ENCODE measurements at places on chromosomes 3 and 15.
A peak's percentile ranks its signal among the peaks of the same experiment; 100 is the strongest.

DNA sequence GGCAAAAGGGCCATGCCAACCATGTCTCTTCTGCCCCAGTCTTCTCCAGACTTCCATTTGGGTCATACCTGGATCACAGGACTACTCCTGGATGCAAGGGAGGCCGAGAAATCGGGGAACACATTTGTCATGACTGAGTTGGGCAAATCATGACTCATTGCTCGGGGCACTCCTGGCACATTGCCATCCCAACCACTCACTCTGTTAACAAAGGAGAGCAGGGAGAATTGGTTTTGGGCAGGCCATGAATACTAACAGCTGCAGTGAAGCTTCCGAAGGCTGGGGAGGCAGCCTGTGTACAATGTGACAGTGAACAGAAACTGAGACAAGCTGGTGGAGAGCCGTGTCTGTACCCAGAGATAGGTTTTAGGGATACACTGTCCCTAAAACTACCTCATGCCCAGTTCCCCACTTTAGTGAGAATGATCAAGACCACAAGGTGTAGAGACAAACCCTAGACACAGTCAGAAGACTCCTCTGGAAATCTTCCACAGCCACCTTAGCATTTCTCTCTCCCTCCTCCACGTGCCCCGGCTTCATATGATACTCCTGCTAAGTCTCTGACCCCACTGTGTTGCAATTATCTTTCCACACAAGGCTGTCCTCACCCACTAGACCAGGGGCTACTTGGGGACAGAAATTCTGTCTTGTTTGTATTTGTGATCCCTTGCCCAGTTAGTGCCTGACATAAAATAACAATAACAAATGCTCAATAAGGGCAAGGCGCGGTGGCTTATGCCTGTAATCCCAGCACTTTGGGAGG, 10.5 kb upstream of the BUB1B start:
- no peak for DNase-seq

GRCh38 chr3:8937064-8938020, 25.9 kb downstream of the RAD18 start:
- no peak for DNase-seq

- DNase-seq = no peak
These were observed 32.6 kb downstream of the PLCL2 start for GRCh38 chr3:16917256-16917935.

DNA sequence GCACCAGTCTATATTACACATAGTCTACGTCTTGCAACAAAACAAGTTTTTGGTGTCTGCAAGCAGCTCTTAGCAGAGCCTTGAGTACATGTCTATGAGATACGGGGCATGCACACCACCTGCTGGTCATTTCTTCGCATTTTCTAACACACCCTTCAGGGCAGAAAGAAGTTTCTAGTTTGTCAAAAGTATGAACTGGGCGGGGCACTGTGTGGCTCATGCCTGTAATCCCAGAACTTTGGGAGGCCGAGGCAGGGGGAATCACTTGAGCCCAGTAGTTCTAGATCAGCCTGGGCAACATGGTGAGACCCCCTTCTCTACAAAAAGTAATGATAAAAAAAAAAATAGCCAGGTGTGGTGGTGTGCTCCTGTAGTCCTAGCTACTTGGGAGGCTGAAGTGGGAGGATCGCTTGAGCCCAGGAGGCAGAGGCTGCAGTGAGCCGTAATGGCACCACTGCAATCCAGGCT, 64.2 kb upstream of the ARL8B start:
- peak; percentile 69 for DNase-seq

Data from stimulated activated CD4-positive, alpha-beta T cell treated with anti-CD3 and anti-CD28 coated beads, Interleukin-2, amount 100 ng/mL, for 24 hours (primary cell).